ENCODE measurements at places on chromosomes 2 and 18.

DNA sequence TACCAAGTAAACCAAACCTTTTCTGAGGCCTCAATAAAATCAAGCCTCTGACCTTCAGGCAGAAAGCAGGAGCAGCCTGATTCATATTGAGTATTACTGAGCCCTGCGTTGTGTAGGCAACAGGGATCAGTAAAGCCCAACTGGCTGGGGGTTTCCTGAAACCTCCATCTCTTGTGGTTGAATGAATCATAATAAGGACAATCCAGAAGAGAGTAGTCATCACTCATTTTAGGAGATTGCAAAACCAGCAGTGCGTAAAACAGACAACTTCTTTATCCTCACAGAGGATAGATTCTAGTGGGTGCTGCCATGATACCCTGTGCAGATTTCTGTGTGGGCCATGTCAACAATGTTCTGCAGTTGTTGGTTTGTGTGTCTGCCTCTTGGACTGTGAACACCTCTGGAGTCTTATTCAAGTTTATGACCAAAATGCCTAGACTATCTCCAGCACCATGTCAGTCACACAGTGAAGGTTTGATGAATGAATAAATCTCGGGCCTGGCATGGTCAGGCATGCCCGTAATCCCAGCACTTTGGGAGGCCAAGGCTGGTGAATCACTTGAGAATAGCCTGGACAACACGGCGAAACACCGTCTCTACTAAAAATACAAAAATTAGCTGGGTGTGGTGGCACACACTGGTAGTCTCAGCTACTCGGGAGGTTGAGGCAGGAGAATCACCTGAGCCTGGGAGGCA lies 51.8 kb upstream of the RAB27B start:
- DNase-seq, result peak; percentile 99

DNA sequence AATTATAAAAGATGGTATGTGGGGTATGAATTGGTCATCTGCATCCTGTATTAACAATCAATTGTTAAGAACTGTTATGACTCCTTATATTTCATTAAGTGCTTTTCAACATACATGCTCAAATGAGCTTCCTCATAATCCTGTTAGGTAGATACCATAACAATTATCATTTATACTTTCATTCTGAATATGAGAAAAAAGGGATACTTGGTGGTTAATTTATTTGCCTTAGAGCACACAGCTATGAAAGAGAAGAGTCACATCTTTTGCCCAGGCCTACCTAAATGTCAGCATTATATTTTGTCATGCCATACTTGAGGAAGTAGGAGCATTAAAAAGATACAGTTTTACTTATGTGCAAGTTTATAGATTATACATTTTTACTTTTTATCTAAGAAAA lies 169.6 kb downstream of the TCF4 start:
- DNase-seq, result no peak

- no peak for DNase-seq
Observed at GRCh38 chr2:240954436-240955305, 43.7 kb upstream of the SNED1 start.

GRCh38 chr2:58701688-58702301 lies 460.7 kb upstream of the FANCL start:
- no peak for DNase-seq

- DNase-seq, result no peak
Observed at GRCh38 chr2:98504381-98505109, 59.9 kb downstream of the INPP4A start.

DNA sequence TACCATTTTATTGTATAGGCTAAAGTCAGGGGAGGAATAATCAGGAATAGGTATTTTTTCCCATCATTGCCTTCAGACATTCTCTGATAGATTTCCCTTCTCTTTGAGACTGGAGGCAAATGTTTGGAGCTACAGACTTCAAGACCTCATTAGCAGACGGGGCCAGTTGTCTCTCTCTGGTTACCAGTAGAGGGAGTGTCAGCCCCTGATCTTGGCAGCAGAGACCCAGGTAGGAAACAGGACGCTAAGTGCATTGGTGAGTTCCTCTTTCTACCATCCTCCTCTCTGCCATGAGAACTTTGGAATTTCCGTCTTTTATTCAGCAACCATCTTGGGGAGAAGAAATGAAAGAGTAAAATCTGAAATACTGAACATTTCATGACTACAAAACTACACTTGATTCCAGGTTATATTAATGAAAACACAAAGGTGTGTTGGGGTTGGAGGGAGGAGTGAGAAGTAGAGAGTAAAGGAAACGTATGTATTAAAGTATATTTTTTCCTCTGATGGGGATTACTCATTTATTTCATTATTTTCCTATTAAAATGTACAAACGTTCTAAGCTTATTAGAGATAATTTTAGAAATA lies 186.2 kb upstream of the GCFC2 start:
- DNase-seq, result no peak

DNA sequence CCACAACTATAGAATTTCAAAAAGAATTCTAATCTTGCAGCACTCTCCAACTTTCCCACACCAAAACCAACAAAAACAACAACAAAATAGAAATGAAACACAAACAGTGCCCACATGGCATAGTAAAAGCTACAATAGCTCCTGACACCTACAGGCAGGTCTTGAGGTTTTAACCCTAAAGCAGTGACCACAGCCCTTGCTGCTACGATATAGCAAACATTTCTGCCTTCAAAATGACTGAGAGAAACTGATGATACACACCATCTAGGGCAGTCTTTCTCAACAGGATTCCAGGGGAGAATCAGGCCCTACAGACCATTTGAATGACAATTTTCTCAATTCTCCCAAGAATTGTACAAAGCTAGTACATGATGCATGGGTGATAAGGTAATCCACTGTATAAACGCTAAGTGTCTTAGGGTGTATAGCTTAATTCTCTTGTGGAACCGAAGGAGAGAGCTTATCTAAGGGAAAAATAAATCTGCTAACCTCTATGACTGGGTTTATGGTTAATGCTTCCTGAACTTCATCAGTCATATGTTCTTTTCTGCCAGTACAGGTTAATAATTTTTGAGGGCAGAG lies 46.5 kb downstream of the TRAK2 start:
- DNase-seq, result no peak

DNA sequence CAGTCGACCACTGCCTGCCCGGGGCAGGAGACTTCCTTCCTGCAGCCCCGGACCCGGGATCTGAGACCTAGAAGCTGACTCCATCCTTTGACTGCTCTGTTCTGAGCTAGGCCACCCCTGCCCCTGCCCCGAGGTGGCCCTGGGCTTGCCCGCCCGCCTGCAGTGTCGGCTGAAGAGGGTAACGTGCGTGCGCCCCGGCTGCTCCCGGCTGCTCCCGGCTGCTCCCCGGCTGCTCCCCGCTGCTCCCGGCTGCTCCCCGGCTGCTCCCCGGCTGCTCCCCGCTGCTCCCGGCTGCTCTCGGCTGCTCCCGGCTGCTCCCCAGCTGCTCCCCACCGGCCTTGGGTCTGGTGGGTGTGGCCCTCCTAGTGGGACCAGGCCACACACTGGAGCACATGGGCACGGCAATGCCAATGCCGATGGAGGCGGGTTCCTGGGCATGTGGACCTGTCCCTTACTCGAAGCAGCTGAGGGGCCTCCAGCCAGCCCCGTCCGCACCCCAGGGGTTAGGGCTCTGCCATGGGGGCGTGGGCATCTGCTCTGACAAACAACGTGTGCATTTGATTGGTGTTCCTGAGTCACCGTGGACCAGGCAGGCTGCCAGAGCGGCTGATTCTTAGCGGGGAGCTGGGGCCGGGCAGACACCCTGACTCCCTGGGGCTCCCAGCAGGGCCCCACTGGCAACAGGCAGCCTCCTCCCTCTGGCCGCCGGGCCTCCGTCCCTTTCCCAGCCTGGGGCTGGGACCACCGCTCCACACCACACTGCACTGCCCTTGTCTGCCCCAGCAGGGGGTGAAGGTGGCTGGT lies 2.0 kb upstream of the GAL3ST2 start:
- peak; percentile 31 for DNase-seq

DNA sequence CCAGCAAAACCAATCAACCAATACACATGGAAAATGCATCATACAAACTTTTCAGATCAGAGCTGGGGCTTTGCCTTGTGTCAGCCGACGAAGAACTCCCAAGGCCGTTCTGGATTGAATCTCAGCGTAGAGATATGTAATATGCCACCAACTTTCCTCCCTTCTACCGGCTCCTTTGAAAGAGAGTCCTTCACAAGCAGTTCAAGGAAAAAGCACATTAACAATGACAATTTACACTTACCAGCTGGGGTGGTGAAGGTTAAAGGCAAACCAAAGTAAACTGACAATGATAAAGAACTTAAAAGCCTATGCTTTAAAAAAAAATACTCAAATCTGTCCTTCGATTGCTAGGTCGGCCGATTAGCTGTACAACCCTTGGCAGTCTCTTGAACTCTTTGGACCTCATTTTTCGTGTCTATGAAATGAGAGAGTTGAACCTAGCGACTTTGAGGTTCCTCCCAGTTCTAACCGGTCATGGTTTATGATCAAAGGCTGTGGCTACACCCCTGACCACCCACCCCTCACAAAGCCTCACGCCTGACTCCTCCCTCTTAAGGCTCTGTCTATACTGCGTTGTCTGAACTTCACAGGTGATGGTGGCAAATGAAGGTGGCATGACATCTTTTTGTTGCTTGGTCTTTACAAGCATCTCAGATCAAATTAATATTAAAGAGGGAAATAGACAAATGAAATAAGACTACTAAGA lies 46.2 kb downstream of the BCL2 start:
- no peak for DNase-seq

- DNase-seq, result peak; percentile 20
Observed at GRCh38 chr2:44016282-44016681, 20.5 kb upstream of the LRPPRC start.

DNA sequence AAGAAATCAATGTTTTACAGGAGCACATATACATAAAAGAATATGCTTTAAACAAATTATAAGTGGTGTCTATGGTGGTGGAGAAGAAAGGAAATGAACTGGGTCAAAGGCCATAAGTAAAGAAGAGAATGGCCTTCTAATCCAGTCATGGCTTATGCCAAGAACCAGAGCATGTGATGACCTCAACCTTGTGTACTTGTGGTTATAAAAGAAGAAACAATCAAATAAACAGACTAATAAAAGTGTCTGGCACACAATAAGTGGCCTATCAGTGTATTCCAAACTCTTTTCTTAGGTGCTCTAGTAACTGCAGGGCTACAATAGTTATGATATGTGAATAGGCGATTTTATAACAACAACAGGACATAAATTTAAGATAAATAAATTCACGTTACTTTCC lies 2.6 kb downstream of the SERPINB11 start:
- no peak for DNase-seq

- no peak for DNase-seq
Observed at GRCh38 chr2:178266445-178266844, 72.1 kb downstream of the OSBPL6 start.

DNA sequence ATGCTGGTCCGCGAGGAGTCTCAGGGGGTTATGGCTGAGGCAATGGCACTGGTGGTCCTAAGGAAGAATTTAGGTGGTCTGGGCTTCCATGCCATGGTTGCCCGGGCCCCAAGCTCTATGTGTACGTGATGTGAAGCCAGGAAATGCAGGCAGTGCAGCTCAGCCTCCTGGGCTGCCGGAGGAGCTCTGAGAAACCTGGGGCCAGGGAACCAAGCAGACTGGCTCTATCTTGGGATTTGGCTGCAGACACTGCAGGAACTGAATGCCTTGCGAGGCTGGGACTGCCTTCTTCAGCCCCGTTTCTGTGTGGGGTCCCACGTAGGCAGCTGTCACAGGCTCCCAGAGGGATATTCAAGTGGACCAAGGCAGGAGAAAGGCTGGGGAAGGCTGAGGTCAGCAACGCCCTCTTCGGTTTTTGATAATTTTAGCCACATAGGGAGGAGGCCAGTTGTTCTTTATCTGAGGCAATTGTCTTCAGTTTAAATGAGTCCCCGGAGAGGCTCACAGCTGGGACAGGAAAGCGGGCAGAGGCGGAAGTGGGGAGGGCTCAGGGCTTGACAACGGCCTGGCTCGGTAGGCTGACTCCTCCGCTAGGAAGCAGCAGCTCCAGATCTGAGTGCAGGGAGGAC lies 77.7 kb downstream of the RHOB start:
- no peak for DNase-seq

Measured in skeletal muscle cell (primary cell).